ENCODE measurements at places on chromosomes 7 and 10.
A peak's percentile ranks its signal among the peaks of the same experiment; 100 is the strongest.

DNA sequence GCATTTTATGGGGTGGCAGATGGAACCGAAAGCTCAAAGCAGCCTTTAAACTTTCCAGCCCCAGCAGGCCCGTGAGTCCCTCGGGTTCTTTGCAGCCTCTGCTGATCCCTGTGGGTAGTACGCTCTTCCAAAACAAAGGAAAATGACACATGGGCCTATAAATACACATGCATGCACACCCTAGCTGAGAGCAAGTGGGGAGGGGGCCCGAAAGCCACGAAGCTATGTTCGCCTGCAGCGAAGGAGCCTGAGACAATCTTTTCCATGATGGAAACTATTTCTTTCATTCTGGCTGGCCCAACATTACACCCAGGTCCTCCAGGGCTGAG is 32.2 kb downstream of the CALML5 start:
- H3K27me3 ChIP-seq: no peaks in the 10 kb centered on the region
- H3K27ac ChIP-seq: no peak overlapping the region
- H3K4me3 ChIP-seq: no peak overlapping the region
- peaks cover 9% of the 10 kb centered on the region for H3K4me1 ChIP-seq

- peak overlapping the region; percentile 48 for H3K27ac ChIP-seq
- no peak overlapping the region for H3K4me3 ChIP-seq
- no peaks in the 10 kb centered on the region for H3K27me3 ChIP-seq
- peak; percentile 34 for DNase-seq
- H3K36me3 ChIP-seq: no peaks in the 10 kb centered on the region
- H3K4me1 ChIP-seq: peaks cover 6% of the 10 kb centered on the region
Observed at GRCh38 chr10:14588084-14588937, 186.4 kb downstream of the FAM107B start.

GRCh38 chr10:79403441-79404230 is 41.8 kb downstream of the ZCCHC24 start:
- no peak for DNase-seq
- H3K4me1 ChIP-seq: peaks cover 65% of the 10 kb centered on the region
- peak overlapping the region; percentile 16 for H3K27ac ChIP-seq
- no peak overlapping the region for H3K4me3 ChIP-seq
- H3K27me3 ChIP-seq: no peaks in the 10 kb centered on the region
- H3K36me3 ChIP-seq: no peaks in the 10 kb centered on the region

- H3K4me1 ChIP-seq: no peaks in the 10 kb centered on the region
- no peaks in the 10 kb centered on the region for H3K27me3 ChIP-seq
- H3K36me3 ChIP-seq: no peaks in the 10 kb centered on the region
- no peak overlapping the region for H3K27ac ChIP-seq
- no peak overlapping the region for H3K4me3 ChIP-seq
- no peak for DNase-seq
Observed at GRCh38 chr7:77867537-77867865, 68.9 kb downstream of the PHTF2 start.

GRCh38 chr7:133477791-133478190 is 224.9 kb downstream of the EXOC4 start:
- H3K4me1 ChIP-seq: no peaks in the 10 kb centered on the region
- H3K36me3 ChIP-seq: no peaks in the 10 kb centered on the region
- H3K27ac ChIP-seq: no peak overlapping the region
- H3K27me3 ChIP-seq: no peaks in the 10 kb centered on the region
- no peak overlapping the region for H3K4me3 ChIP-seq

- H3K4me3 ChIP-seq: no peak overlapping the region
- no peaks in the 10 kb centered on the region for H3K27me3 ChIP-seq
- no peak for DNase-seq
- no peaks in the 10 kb centered on the region for H3K36me3 ChIP-seq
Observed at GRCh38 chr7:148173369-148173768, 417.2 kb upstream of the C7orf33 start.

- H3K27me3 ChIP-seq: no peaks in the 10 kb centered on the region
- no peak overlapping the region for H3K4me3 ChIP-seq
- H3K36me3 ChIP-seq: no peaks in the 10 kb centered on the region
- DNase-seq: no peak
- H3K4me1 ChIP-seq: no peaks in the 10 kb centered on the region
- no peak overlapping the region for H3K27ac ChIP-seq
Observed at GRCh38 chr7:36355490-36355889, 34.2 kb upstream of the ANLN start.

DNA sequence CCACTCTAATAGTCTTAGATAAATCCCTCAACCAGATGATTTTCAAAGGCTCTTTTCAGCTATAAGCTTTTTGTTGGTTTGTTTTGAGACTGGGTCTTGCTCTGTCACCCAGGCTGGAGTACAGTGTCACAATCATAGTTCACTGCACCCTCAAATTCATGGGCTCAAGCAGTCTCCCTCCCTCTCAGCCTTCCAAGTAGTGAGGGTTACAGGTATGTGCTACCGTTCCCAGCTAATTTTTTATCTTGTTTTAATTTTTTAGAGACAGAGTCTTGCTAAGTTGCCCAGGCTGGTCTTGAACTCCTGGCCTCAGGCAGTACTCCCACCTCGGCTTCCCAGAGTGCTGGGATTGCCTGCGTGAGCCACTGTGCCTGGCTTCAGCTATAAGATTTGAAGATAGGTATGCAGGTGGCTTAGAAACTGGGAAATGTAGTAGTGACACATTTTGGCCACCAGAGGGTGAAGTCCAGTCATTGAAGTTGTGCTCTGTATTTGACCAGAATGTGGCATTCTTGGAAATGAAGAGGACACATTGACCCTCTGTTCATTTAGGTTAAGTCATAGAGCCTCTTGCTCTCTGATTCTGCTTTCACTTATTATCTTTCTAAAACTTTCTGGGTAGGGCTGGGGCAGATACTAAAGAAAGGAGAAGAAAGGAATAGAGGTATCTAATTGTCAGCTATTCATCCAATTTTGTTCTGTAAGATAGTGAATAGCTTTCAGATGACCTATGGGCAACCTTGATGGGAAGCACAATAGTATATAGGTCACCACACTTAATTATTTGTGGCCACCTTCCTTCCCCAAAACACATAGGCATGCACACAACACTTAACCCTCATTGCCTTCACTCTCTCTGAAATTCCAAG is 36.0 kb downstream of the R3HCC1L start:
- DNase-seq: peak; percentile 35
- H3K4me1 ChIP-seq: no peaks in the 10 kb centered on the region
- H3K4me3 ChIP-seq: no peak overlapping the region
- H3K27ac ChIP-seq: no peak overlapping the region
